Purkinje cell (primary cell): ENCODE measurements at places on chromosomes 12 and 14. TPM values are rescaled to one million over a fixed set of nuclear protein-coding genes. Genes with fewer than 3 reads are reported as not detected.

Gene LRP1-AS
- polyA plus RNA-seq, result not detected in 2 replicates

Gene CBX5
- 43.9 and 51.9 TPM in 2 replicates for polyA plus RNA-seq

Gene ANKRD33
- polyA plus RNA-seq, result not detected in 2 replicates

Gene POTEM
- polyA plus RNA-seq, result not detected in 2 replicates

Gene ASPG
- polyA plus RNA-seq, result not detected in 2 replicates

Gene CFAP54
- polyA plus RNA-seq, result 0.35 and 2.8 TPM in 2 replicates

Gene LBHD2
- polyA plus RNA-seq, result 1.2 TPM in 1 of 2 replicates, not detected in the other

Gene SLC39A5
- not detected in 2 replicates for polyA plus RNA-seq

Gene TMEM121
- 0.27 and 0.38 TPM in 2 replicates for polyA plus RNA-seq

Gene MMP17
- 0.69 TPM in 1 of 2 replicates, not detected in the other for polyA plus RNA-seq

Gene RASSF9
- polyA plus RNA-seq, result not detected in 2 replicates

Gene DNAJC22
- not detected in 2 replicates for polyA plus RNA-seq

Gene SINHCAF
- not detected in 2 replicates for polyA plus RNA-seq

Gene AGAP2
- polyA plus RNA-seq, result 0.48 and 1.8 TPM in 2 replicates

Gene SPIC
- polyA plus RNA-seq, result not detected in 2 replicates

Gene CRY1
- polyA plus RNA-seq, result 13.0 and 14.2 TPM in 2 replicates

Gene CCDC184
- 41.6 and 68.9 TPM in 2 replicates for polyA plus RNA-seq

Gene MUCL1
- 2.0 TPM in 1 of 2 replicates, not detected in the other for polyA plus RNA-seq

Gene GALNT6
- not detected in 2 replicates for polyA plus RNA-seq

Gene DTX1
- polyA plus RNA-seq, result 11.7 and 13.5 TPM in 2 replicates

Gene TAS2R7
- polyA plus RNA-seq, result 0.30 TPM in 1 of 2 replicates, not detected in the other

Gene PTPRB
- polyA plus RNA-seq, result 3.1 and 7.1 TPM in 2 replicates

Gene APPL2
- 73.9 and 93.8 TPM in 2 replicates for polyA plus RNA-seq

Gene SIX1
- polyA plus RNA-seq, result not detected in 2 replicates

Gene KRT2
- polyA plus RNA-seq, result not detected in 2 replicates

Gene AVPR1A
- 0.08 TPM in 1 of 2 replicates, not detected in the other for polyA plus RNA-seq

Gene RTL1
- not detected in 2 replicates for polyA plus RNA-seq

Gene CTDSP2
- 3.3 and 4.2 TPM in 2 replicates for polyA plus RNA-seq

Gene GPX2
- polyA plus RNA-seq, result 5.0 TPM in 1 of 2 replicates, not detected in the other
